ENCODE measurements at places on chromosomes 6 and 20.

DNA sequence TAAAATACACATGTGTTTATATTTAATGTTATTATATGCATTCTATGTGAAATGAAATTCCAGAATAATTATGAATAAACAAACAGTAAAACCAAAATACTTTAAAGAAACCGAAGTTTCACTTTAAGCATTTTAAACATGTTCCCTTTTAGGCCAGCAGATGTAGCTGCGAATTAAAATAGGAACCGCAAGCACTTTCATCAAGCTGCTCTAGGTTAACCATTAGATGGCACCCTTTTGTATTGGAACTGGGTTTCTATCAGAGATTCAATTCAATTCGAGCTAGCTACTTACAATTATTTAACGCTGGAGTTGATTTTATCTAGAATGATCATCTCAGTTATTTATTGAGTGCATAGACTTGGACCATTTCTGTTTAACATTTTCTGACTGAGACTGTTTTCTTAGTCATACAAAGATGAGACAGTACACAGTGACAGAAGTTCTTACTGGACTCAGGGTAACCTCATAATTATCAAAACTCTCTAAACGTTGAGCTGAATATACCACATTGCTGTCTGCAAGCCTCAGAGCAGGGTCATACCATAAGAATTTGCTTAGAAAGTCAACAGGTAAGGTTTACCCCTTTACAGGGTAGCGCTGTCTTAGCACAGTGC is 8.5 kb downstream of the TMEM242 start:
- DNase-seq = peak; percentile 73

- no peak for DNase-seq
These were observed 198.0 kb downstream of the BACH2 start for GRCh38 chr6:90098627-90099026.

- DNase-seq = peak; percentile 35
These were observed 16.8 kb upstream of the PTGIS start for GRCh38 chr20:49584418-49585382.

- DNase-seq = no peak
These were observed 20.7 kb upstream of the ADGB start for GRCh38 chr6:146578054-146578453.

DNA sequence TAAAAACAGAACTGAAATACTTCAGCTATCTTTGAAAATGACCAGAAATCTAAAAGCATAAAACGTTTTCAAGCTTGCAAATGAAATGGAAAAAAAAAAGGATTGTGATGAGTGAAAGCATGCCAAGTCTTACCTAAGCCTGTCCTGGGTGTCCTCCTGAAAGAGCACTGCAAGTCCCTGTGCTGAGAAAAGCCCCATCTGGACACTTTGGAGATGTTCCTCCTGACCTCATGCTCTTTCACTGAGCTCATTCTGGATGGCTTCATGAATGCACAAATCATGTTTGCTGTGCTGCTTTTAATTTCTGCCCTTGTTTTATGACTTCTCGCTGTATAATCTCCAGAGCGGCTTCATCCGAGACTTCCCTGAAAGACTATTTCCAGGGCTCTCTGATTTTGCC is 136.0 kb downstream of the SOD2 start:
- no peak for DNase-seq

- DNase-seq = no peak
These were observed 33.2 kb downstream of the CLIC5 start for GRCh38 chr6:45982280-45983036.

DNA sequence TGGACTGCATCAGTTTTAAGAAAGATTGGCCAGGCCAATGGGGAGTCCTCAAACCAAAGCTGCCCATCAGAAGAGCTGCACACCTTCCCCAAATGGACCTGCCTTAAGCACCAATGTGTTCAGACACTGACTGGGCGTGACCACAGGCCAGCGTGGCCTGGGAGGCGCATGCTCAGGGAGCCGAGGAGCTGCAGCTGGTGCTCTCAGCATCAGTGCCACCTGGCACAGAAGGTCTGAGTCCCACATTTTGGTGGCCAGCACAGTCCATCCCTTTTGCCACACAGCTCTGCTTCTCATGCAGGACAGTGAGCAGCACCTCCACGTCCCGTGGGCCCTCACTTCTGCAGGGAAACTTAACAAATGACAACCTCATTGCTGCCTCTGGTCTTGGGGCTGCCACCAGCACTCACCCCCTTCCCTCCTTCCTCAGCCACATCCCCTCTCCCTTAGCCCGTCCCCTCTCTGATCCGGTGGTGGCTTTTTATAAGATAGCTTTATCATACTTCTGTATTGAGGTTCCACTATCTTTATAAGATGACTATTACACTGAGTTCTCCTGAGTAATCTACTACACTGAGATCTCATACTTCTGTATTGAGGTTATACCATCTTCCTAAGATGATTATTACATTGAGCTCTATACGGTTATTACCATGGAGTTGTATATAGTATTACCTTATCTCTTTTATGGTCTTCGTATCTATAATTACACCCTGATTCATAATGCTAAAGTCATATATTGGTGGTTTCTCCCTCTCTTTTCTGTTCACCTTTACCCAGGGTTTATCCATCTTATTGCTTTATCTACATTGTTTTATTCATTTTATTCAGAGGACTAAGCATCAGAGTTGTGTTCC is 109.1 kb downstream of the TOX2 start:
- DNase-seq = no peak

- DNase-seq = peak; percentile 48
These were observed 52.2 kb upstream of the UNC93A start for GRCh38 chr6:167238694-167239467.

DNA sequence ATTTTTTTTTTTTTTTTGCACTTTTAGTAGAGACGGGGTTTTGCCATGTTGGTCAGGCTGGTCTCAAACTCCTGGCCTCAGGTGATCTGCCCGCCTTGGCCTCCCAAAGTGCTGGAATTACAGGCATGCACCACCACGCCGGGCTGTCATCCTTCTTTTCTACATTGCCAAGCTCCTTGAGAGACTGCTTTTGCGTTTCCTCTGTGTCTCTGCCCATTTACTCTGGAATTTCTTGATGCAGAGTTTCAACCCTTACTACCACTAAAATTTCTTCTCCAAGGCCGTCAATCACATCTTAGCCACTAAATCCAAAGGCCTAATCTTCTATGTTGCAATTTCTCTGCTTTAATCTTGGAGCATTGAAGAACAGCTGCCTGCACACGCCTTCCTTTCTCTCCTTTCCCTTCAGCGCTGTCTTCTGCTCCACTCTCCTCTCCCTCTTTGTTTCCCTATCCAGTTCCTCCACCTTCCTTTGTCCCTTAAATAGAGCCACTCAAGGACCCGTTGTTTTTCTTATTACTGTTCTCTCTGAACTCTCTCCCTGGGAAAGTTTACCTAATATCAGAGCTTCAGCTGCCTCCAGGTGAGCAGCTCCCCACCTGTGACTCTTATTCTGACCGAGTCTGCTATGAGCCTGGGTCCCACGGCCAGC is 98.8 kb downstream of the SLC35B3 start:
- DNase-seq = no peak

DNA sequence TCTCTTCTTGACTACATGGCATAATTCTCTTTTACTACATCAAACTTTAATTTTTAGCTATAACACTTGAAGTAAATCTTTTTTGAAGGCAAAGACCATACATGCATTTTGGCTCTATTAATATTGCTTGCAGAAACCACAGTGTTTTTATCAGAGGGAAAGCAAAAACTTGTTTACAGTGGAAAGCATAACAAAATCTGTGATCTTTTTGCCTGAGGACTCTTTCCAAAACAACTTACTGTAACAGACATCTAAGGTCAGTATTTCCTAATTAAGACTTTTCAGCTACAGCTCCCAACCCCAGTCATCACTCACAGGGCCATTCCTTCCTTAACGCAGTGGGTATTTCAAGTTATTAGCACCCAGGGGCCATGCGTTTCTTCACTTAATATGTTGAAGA is 274.7 kb downstream of the CDKAL1 start:
- DNase-seq = no peak

DNA sequence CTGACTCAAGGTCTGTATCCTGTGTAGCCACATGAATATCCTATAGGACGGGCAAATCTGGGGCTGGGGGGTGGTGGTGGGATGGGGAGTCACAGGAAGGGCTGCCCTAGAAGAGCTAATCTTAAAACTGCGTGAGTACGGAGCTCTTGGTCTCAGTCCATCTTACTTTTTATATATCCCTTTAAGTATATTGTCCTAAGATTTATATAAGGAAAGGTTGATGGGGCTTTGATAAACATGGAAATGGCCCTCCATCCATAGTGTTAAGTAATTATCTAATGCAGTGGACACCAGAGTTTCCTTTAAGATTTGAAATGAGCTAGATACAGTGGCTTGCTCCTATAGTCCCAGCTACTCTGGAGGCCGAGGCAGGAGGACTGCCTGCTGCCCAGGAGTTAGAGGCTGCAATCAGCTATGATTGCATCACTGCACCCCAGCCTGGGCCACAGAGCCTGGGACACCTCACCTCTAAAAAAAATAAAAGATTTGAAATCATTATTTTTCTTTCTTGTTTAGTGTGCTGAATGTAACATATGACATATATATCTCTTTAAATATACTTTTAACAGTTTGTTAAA is 24.2 kb upstream of the DYNLRB1 start:
- DNase-seq = no peak

DNA sequence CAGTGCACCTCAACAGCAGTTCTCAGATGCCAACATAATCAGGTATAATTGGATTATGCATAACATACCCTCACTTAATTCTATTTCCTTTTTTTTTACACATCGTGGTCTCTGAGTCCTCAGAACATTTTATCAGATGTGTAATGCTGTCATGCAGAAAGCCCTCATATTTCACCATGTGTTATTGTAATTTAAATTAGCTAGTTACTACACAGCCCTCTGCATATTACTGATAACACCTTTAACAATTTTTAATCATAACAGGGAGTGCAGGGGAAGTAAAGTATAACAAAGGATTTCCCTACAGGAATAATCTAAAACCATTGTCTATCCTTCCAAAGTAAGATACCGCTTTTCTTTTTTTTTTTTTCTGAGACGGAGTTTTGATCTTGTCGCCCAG is 91.9 kb upstream of the CCDC28A start:
- no peak for DNase-seq

DNA sequence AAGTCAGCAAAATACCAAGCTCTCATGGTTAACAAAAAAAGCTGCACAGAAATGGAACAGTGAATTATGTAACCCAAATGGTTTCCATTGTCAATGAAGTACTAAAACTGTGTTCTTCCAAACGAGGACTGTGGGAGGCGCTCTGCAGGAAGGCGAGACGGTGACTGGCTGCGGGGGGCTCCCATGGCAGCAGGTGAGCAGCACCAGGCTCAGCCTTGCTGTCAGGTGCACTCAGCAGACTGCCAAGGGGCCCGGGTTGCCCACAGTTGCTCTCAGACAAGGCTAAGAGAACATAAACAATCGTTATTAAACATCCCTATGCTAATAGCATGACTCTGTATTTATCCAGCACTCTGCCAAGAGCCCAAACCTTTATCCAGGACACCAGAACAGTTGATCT is 630.3 kb upstream of the ARID1B start:
- DNase-seq = no peak

GRCh38 chr6:10446548-10446947 is 31.7 kb upstream of the TFAP2A start:
- no peak for DNase-seq

DNA sequence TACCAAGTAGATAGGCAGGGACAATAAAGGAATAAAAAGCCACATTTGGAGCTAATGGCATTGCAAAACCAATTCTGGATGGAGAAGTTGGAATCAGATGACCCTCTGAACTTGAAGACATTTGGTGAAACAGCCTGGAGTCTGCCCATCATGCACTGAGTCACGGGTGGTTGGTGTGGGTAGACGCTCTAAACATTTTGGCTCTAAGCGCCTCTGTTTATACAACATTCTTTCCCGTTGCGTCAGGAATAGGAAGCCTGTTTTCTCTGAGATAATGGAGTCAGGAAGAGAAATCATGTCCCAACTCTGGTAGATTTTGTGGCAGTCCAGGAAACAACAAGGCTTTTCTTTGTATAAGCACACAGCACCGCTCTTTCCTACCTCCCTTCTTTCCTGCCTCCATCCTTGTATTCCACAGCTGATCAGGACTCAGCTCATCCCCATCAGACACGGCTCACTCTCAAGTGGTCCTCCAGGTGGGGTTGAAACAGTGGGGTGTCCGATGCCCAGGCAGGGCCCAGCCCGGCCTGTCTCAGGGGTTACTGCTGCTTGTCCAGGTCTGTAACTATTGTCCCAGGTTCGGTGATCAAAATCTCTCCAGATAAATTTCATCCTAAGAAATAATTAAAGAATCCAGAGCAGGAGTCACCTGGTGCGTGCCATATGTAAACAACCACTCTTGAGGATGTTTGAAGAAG is 12.1 kb upstream of the RAMACL start:
- DNase-seq = peak; percentile 42

- DNase-seq = peak; percentile 78
These were observed 937 bp downstream of the ZNF318 start for GRCh38 chr6:43368259-43369160.

Data from hepatocyte (in vitro differentiated cells).